ENCODE measurements at places on chromosomes 5 and 9.

DNA sequence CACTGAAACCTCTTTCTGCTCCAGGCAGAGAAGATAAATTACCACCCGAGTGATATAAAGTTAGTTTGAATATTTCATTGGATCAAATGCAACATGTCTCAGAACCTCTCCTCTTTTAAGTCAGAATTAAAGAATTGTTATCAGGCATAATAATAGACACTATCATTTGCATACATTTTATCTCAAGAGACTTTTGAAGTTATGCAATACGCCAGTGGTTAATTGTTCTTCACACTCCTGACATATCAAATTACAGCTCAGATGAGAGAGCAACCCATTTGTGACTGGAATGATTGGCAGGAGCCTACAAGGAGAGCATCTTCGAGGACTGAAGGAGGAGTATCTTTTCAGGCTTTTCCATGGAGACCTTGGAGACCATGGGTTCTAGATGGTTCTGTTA lies 452.2 kb downstream of the KDM4C start:
- DNase-seq, result no peak

- DNase-seq, result no peak
Observed at GRCh38 chr5:113663879-113664541, 150.5 kb downstream of the YTHDC2 start.

DNA sequence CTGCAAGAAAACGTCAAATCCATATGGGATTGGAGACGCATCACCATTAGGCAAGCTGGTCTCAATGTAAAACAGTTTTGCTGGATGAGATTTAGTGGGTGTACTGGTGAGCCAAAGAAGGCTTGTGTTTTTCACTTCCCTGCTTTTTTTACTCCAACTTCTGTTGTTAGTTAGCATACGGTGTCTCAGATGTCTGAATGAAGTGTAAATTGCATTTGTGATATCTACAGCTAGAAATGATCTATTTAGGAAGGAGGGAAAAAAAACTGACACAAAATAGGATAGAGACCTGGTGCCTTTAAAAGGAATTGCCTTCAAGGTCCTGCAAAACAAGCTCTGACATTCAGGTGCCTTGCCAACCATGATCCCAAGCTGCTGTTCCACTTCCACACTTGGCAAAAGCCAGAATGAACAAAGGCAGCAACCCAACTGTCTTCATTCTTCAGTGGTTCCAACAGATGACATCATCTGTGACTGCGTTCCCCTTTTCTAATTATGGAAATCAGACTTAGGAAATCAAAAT lies 104.2 kb upstream of the RAI14 start:
- no peak for DNase-seq

DNA sequence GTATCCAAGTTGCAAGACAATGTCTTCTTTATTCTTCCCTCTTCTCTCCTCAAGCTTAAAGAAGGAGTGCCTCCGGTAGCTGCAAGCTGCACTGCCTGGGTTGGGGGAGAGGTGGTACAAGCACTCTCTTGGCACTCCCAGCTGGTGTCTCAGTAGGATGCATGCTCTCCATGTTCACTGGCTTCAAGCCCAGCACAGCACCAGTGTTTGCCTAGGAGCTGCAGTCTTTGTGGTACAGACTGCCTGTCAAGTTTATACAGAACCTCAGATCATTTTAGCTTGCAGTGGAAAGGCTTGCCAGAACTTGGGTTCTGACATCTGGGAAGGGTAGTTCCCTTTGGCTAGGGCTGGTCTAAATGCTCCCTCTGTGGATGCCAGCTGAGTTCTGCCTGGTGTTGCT lies 505.6 kb downstream of the MAN2A1 start:
- DNase-seq, result no peak

DNA sequence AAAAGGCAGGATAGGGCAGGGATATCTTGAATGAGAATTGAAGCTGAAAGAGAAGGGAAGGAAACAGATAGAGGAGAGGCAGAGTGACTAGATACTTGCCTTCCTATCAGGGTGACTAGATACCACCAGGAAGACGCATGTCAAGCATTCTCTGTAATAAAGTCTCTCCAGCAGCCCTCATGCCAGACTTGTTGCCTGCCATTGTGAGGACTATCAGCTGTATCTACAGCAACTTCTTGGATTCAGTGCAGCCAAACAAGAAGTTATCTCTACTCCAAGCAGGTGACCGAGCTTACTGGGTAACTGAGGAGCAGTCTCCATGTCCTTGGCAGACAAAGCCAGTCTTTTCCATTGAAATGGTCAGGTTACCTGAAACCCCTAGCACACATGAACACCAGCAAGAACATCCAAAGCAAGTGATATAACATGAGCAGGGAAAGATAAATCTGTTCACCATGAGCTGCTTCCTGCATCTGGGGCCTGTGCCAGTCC lies 9.3 kb downstream of the SH3RF2 start:
- DNase-seq, result no peak

- peak; percentile 40 for DNase-seq
Observed at GRCh38 chr5:96492459-96493047, 59.5 kb upstream of the PCSK1 start.

DNA sequence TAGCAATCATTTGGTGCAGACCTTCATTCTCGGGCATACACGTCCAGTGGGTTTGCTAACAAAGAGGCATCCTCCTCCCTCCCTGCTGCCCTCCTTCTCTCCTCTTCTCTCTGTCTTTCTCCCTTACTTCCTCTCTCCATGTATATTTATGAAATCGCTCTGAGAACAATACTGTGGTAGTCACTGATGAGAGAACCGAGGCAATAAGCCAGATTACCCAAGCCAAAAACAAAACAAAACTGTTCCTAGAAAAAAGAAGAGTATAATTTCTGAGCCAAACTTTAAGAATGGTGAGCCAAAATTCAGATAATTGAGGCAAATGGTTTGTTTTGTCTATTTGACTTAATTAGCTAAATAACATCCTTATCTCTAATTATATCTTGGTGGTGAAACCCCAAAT lies 15.8 kb upstream of the HMHB1 start:
- DNase-seq, result no peak

DNA sequence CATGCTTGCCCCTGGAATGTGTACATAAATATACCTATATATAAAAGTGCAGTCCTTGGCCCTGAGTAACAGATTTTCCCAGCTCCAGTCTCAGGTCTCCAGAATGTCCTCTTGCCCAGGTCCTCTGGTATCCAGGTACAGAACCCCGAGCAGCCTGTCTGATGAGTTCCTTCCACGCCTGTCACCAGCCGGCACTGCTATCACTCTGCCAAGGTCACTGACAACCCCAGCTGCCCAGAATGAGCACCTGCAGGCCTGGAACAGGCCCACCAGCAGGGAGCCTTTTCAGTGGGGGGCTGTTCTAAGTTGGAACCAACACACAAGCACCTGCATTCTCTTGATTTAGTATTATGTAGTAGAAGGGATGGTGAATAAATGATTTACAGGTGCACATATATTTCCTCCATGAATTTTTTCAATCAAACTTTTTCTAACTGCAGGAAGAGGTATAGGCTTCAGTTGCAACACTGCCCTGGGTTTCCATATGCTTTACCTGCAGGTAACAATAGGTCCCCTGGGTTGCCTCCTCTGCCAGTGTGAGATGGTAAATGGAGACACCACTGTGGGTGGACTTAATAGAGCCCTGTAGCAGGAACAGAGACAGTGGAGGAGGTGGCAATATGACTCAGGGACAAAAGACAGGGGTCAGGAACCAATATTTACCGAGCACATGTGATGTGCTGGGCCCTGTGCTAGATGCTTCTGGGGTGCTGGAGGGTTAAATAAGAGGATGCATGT lies 291.9 kb downstream of the SPOCK1 start:
- no peak for DNase-seq

GRCh38 chr9:621201-621855 lies 220.2 kb upstream of the DMRT1 start:
- no peak for DNase-seq

- no peak for DNase-seq
Observed at GRCh38 chr5:81302596-81302995, 1.2 kb downstream of the ZCCHC9 start.

DNA sequence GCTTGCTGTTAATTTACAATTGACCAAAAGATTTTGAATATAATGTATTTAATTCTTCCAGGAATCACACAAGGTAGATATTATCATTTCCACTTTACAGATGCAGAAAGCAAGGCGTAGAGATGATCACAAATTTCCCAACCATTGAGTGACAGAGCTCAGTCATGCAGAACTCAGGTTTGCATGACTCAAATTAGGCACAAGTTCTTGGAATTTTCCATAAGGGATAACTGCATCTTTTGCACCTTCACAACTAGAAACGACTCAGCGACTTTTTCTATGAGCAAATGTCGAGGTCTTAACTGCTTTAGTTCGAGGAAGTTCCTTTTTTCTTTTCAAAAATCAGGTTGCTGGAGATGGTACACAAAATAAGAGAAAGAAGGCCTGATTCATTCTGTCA lies 265.5 kb upstream of the PAPPA start:
- DNase-seq, result no peak

- DNase-seq, result no peak
Observed at GRCh38 chr9:133613432-133613831, 4.2 kb upstream of the FAM163B start.

DNA sequence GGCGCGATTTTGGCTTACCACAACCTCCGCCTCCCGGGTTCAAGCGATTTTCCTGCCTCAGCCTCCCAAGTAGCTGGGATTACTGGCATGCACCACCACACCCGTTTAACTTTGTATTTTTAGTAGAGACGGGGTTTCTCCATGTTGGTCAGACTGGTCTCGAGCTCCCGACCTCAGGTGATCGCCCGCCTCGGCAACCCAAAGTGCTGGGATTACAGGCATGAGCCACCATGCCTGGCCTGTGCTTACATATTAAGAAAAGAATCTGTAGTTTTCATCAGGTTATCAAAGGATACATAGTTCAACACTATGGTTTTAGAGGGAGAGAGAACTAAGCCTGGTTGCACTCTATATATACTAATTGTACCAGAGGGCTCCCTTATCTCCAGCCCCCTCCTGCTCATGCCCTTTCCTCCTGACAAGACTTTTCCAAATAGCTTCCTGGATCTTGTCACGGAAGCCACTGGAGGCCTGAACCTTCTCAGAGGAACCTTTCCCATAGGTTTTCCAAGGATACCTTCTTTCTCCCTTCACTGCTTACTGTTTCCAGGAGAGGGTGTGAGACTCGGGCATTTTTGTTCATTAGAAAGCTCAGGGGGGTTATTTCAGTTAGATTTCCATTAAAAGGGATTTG lies 53.1 kb downstream of the SLC44A1 start:
- no peak for DNase-seq

DNA sequence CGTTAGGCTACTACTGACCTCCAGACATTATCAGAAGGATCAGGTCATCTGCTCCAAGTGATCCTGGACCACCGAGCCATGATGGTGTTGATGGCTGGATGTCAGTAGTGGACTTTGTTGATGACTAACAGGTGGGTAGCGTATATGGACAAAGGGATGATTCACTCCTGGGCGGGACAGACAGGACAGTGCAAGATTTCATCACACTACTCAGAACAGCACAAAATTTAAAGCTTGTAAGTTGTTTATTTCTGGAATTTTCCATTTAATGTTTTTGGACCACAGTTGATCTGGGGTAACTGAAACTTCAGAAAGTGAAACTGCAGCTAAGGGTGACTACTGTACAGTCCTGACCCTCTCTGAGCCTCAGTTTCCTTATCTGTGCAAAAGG lies 12.7 kb downstream of the PDGFRB start:
- peak; percentile 90 for DNase-seq

DNA sequence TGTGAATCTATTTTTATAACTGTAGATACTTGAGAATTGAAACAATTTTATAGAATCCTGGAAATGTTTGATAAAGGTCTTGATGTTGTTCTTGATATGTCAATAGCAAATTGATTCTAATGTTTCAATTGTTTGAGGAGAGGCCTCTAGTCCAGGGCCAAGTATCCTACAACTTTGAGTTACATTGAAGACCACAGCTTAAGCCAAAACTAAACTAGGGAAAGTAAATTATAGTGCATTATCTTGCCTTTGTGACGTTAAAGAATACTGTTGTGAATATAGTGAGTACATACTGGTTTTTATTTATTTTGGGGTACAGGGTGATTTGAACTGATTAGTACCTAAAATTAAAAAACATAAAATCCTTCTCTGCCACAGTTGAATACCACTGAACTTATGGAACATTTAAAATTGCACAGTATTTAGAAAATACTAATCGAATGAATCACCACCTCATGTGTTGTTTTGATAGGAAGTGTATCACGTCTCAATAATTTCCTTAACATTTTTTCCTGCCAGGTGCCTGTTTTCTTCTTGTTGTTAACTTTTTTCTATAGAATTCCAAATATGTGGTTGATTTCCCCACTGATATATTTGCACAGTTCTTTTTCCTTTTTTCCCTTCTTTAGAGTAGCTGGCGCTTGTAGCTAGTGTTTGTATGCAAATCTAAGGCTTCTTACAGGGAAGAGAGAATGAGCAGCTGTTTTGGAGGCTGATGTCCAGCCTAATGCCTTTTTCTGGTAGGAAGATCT lies 12.5 kb downstream of the ARHGEF28 start:
- no peak for DNase-seq

DNA sequence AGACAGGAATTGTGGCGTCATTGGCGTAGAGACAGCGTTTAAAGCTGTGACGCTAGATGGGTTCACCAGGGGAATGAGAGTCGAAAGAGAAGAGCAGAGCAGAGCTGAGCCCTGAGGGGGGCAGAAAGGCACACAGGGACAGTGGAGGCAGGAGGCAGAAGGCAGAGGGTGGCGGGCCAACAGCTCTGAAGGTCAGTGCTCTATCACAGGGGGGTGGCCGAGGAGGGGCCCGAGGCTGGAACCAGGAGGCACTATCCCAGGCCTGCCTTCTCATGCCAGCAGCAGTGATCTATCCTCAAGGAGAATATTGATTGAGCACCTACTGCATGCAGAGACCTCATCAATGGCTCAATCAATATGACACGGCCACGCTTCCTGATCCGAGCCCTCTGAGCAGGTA lies 132.4 kb downstream of the KCNIP1 start:
- no peak for DNase-seq

- DNase-seq, result no peak
Observed at GRCh38 chr5:175864296-175864695, 7.1 kb upstream of the CPLX2 start.

GRCh38 chr9:92771309-92771708 lies 6.7 kb upstream of the BICD2 start:
- no peak for DNase-seq

DNA sequence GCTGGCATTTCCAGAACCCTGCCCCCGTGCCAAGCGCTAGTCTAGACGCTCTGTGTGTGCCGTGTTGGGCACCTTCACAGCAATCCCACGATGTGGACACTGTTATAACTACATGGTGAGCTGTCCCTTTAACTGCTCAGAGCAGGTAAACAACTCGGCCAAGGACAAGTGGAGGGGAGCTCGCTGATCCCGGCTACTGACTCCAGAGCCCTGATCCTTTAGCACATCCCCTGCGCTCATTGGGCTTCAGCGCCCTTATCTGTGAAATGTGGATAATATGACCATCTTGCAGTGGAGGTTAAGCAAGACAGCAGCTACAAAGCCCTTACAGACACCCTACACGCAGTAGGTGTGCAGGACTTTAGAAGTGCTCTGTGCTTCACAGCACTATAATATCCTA lies 16.5 kb downstream of the ORM2 start:
- no peak for DNase-seq

- DNase-seq, result no peak
Observed at GRCh38 chr9:78030553-78031443, 813 bp downstream of the GNAQ start.

- no peak for DNase-seq
Observed at GRCh38 chr5:169133531-169133930, 167.4 kb downstream of the SLIT3 start.
